ENCODE measurements at places on chromosomes 7 and 10. TPM values are rescaled to one million over a fixed set of nuclear protein-coding genes. Genes with fewer than 3 reads are reported as not detected.

DNA sequence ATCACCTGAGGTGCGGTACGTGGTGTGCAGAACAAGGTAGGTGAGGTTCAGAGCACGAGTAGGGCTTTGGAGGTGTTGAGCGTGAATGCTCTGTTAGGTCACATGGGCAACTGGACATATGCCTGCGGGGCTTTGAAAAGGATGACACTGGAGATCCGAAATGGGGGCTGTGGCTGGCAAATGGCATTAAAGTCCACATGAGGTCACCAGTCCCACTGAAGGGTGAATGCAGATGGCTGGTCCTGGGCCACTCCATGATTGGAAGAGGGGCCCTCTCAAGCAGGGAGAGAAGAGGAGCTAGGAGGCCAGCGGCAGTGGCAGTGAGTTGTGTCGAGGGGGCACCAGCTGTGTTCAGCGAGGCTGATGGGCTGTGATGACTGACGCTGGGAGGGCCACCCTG is 254.9 kb upstream of the SHH start:
- DNase-seq, result no peak

LIPJ gene
- not detected for total RNA-seq

ENO4 gene
- total RNA-seq, result 0.37 TPM

TAS2R4 gene
- 1.1 TPM for total RNA-seq

DNAJC30 gene
- total RNA-seq, result 11.1 TPM
